ENCODE measurements at places on chromosomes 4 and X.

- no peak for DNase-seq
Observed at GRCh38 chr4:81845761-81846160, 374.1 kb upstream of the RASGEF1B start.

- no peak for DNase-seq
Observed at GRCh38 chr4:39855909-39856512, 121.7 kb downstream of the PDS5A start.

DNA sequence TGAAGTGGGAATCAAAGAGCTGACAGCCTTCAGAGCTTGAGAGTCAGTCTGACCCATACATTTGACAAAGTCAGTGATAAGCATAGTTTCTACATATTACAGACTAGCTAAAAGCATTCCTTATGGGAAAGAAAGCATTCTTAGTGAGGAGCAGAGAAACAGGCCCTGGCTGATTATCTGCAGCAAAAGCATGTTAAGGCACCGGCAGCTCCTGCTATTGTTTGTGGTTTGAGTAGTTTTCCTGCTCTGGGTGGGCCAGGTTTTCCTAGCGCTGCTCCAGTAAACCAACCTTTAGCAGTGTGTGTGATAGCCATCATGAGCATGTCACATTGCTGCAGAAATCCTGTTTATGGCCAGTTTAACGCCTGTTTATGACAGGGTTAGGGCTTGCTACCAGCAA, 51.6 kb upstream of the WDR1 start:
- DNase-seq, result no peak

DNA sequence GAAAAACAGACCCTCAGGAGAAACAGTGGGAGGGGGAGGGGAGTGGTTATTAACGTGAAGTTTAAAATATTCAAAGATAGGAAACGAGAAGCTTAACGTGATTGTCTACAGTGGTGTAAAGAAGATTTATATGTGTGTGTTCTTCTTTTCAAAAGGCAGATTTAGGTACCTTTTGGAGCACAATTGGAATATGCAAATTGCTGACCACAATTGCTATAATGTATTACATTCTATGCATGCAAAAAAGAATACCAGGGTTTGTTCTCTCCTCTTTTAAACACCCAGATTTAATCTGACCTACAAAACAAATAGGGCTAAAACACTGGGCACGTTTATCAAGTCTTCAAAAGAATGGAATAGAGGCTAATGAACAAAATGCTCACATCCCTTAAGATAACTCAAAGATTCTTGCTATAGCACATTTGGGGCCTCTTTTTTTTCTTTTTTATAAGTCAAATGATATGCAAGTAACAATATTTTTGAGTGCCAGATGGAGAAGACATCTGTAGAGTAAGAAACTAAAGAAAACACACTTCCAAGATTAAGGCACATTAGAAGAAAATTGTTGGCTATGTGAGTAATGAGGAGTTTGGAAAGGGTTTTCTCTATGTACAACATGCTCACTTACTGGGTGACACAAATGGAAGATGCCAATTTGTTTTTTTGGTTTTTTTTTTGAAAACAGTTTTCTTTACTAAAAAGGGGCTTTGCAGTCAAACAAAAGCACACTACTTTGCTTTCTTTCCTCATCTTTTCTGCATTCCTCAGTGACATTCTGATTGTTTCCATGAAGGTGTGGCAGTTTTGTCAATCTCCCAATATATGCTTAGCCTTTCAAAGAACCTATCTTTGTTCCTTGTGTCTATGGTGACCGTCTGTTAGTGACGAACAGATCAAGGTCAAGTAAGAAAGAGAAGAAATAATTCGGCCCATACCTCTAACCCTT, 240.3 kb downstream of the PALLD start:
- no peak for DNase-seq

GRCh38 chrX:58044130-58044529, 133.9 kb upstream of the ZXDA start:
- DNase-seq, result no peak

DNA sequence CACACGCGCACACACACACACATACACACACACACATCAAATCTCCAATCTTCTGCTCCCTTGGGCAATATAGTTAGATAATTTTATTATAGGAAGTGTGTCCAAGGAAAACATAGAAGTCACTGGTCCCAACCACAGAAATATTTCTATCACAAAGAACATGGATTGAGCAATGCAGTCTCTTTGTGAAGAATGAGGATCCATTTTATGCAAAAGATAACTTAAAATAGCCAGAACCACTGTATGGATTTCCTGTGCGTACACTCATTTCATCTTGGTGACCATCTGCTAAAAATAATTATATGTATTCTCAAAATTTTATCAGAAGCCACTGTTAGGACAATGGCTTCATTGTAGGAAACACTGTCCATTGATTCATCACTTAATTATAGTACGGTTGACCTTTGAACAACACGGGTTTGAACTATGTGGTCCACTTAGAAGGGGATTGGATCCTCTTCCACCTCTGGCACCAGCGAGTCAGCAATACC, 169.6 kb upstream of the MXRA5 start:
- DNase-seq, result no peak

- no peak for DNase-seq
Observed at GRCh38 chrX:137313627-137314026, 252.3 kb upstream of the ZIC3 start.

DNA sequence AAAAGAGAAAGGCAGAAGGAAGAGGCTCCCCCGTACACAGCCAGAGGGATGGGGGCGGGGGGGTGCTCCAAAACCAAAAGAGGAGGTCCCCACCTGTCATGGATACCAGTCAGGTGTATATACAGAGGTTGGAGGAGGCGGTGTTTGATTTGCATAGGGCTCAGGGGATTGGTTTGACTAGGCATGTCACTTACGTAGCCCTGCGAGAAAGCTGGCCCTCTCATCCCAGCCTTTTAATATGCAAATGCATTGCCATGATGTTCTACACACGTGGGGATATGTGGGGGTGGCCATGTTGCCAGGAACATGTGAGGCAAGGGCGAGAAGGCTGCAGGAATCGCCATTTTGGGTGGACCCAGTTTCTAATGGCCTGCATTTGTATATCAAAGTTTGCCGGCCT, 38.6 kb downstream of the TMEM150C start:
- no peak for DNase-seq

DNA sequence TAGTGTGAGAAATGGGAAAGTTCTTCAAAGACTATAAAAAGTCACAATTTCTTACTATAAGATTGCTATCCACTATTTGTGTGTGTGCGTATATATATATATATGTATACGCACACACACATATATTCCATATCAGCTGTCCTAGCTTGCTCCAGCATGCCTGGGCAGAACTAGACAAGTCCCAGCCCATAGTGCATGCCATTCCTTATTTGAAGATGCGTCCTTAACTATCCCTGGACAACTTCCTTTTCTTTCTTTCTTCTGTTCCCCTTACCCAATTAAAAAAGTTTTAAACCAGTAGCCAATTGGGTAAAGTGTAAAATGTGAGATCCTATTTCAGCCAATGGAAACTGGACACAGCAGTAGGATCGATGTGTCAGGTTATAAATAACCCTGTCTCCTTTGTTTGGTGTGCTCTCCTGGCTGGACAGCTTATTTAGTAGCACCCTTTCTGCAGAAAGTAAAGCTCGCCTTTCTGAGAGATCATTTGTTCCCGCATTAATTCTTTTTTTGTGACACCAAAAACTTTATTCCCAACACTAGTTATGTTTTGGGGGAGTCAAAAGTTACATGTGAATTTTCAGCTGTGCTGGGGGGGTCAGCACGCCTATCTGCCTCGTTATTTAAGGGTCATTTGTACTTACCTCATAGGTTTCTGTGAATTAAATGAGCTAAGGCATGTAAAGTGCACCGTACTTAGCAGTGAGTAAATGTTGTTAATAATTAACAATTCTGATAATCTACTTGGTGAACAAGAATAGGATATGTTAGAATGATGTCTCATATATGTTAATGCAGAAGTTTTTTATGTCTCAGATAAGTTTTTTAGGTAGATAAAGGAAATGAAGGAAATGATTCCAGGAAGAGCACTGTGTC, 40.9 kb downstream of the KDM6A start:
- DNase-seq, result no peak

DNA sequence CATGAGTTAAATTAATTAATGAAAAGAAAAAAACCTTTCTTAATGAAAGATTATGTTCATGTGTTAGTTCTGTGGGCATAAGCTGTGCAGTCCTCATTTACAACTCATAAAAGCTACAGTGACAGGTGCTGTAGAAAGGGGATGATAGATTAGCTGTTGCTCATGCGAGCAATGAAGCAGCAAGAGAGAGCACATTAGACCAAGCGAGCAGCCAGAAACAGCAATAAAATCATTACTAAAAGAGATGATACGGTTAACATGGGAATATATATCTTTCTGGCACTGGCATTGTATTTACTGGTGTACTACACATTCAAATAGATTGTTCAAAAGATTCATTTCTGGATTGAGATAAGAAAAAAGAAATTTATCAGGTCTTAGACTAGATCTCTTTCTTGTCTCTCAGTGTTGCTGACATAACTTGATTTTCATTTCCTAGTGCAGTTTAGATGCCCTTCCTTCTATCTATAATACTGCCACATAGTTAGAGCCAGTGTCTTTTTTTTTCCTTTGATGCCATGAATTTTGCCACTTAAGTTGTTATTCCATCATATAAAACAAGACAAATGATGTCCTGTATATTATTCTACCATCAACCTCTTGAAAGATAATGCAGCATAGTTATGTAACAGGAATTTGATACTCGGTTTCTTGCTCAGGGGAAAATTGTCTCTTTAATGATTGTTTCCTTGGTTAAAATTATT, 164.6 kb downstream of the BANK1 start:
- no peak for DNase-seq

DNA sequence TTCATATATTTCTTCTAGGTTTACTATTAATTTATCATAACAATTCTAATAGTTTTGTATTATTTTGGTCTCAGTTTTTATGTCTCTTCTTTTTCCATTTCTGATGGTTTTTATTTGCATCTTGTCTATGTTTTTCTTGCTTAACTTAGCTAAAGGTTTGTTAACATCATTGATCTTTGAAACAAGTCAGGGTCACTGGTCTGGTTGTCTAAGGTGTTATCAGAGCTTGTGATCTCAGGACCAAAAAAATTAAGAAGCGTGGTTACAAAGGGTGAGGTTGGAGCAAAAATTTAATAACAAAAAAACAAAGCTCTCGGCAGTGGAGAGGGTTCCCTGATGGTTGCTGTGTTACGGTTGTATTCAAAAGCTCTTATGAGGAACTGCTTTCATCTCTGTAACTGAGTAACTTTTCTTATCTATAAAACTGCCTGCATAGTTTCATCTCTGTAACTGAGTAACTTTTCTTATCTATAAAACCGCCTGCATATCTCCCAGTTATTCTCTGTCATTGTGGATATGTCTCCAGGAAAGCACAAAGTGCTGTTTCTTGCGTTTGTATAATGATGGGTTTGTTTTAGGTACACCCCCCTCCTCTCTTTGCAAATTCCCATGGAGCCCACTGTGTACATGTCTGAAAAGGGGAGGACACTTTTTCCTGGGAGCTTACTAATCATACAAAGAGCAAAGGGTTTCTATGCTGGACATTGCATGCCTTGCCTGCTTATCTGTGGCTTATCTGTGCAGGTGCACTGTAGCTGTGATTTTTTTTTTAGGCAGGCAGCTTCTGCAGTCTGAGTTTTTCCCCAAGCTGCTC, 62.4 kb upstream of the UGT2B15 start:
- no peak for DNase-seq

GRCh38 chr4:115279330-115279729, 165.9 kb upstream of the NDST4 start:
- DNase-seq, result no peak

DNA sequence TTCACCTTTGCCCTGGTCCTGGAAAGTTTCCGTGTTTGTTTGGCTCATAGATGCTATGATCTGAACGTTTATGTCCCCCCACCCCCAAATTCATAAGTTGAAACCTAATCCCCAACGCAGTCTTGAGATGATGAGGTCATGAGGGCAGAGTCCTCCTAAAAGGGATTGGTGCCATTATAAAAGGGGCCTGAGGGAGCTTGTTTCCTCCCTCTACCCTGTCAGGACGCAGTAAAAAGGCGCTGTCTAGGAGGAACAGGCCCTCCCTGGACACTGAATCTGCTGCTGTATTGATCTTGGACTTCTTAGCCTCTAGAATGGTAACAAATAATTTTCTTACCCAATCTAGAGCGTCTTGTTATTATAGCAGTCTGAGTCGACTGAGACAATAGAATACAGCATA, 2190.6 kb upstream of the TENM3 start:
- DNase-seq, result no peak

DNA sequence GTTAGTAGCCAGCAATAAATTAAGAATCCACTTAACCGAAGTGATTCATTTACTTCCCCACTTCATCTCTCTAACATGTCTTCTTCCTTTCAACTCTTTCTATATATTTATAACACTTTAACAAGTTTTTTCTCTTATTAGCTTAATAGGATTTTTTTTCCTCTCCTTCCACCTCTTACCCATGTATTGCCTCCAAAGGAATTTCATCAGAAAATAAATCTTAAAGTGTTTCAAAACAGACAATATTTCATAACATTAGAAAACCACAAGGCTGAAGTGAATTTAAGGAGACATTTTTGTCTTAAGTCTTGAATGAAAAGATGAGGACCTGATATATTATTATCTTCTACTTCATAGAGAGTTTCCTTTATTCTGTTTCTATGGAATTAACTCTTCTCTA, 101.5 kb downstream of the PDGFC start:
- DNase-seq, result no peak

GRCh38 chr4:52059372-52059771, 8.3 kb downstream of the SPATA18 start:
- no peak for DNase-seq

DNA sequence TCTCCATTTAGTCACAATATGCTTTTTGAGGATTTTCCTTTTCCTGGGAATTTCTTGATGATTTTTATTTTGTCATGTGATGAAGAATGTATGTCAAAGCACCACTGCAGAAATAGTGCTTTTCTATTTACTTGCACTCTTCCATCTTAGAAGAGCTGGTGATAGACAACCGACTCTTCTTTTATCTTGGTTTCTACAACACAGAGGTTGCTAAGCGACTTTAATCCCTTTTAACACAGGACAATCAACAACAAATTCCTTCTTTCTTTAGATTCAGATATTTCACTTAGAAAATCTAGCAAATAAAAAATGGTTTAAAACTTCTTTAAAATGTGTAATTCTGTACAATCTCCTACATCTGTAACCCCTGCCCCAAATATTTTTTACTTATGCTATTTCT, 34.6 kb downstream of the TET2 start:
- no peak for DNase-seq

GRCh38 chr4:883377-884095, 48.6 kb downstream of the GAK start:
- no peak for DNase-seq

DNA sequence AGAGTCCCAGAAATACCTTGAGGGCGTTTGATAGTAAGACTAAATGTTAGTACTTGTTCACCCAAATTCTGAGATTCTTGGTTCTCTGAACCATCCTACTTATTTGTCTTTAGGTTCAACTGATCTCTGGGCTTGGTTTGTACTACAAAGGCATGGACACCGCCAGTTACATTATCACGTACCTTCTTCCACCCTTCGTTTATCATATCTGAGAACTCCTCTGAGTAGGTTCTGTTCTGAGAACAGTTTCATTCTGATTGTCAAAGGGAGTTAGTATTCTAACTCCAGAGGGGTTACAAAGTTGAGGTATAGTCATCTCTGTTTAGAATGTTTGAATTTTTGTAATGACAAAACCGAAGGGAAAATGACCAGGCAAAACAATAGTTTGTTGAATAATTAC, 19.3 kb downstream of the ZFX start:
- DNase-seq, result no peak

- no peak for DNase-seq
Observed at GRCh38 chrX:122245943-122246342, 938.1 kb upstream of the GRIA3 start.

- no peak for DNase-seq
Observed at GRCh38 chr4:167893531-167893930, 198.8 kb upstream of the ANXA10 start.
